Stimulated activated CD8-positive, alpha-beta memory T cell treated with anti-CD3 and anti-CD28 coated beads, Interleukin-7, amount 100 ng/mL, for 48 hours (primary cell): ENCODE measurements at places on chromosomes 13 and 19.

DNA sequence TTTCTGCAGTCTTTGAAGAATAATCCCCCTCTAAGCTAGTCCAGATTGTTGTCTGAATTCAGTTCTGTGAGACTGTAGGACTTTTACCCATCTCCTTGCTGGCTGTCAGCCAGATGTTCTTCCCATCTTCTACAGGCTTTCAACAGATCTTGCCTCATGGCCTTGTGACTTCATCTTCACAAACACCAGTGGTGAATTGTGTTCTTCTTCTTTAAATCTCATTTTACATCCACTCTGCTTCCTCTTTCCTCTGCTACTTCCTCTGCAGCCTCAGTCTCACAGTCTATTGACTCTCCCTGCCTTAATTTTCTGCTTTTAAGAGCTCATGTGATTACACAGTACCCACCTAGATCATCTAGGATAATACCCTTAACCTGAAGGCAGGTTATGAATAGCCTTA lies 859.0 kb upstream of the SLITRK1 start:
- no peak for DNase-seq

DNA sequence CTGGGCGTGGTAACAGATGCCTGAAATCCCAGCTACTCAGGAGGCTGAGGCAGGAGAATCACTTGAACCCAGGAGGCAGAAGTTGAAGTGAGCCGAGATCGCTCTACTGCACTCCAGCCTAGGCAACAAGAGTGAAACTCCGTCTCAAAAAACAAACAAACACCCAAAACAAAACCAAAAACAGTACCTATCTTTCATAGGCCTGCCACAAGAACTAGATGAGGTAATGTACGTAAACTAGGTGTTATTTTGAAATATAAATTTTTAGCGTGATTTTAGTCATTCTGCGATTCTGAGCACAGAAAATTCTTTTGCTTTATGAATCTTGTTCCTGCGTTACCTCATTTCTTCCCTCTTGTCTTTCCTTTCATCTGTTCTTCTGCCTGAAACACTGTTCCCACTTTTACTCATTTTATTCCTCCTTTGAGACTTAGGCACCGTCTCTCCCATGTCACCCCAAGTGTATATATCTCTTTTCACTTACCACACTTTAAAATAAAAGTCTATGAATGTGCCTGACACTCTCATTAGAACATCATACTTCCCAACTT lies 238.2 kb upstream of the HTR2A start:
- DNase-seq = no peak

- DNase-seq = peak; percentile 0
These were observed 96.3 kb downstream of the MYCBP2 start for GRCh38 chr13:77230560-77230959.

DNA sequence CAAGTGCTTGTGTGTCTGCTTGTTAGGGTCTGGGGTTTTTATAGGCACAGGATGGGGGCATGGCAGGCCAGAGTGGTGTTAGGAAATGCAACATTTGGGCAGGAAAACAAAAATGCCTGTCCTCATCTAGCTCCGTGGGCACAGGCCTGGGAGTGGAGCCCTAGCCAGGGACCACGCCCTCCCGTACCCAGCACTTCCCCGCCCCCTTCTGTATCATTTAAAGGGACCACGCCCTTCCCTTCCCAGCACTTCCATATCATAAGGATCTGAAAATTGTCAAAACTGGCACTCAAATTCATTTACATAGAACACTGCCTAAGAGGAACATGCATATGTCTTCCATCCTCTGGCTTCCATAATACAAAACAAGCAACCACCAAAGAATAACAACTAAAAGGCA lies 185.8 kb downstream of the B3GLCT start:
- DNase-seq = no peak

GRCh38 chr19:41195675-41196497 lies 2.9 kb downstream of the CYP2S1 start:
- DNase-seq = no peak

DNA sequence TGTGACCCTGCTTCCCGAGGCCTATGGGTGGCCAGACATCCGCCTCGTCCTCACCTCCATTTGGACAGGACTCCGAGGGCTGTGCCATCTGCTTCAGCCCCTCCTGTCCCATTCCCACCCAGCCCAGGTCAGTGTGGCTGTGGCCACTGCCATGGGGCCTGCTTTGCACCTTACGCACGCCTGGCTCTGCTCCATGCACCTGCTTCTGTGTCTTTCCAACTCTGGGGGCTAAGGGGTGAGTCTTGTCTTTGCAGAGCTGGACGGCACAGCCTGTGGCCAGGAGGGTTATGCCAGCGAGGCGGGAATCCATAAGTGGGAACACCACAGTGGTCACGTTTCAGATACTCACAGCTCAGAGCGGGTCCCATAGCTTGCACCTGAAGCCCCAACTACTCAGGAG lies 5.2 kb upstream of the ZNF554 start:
- no peak for DNase-seq

- DNase-seq = no peak
These were observed 20.9 kb upstream of the KLF2 start for GRCh38 chr19:16303755-16304154.

DNA sequence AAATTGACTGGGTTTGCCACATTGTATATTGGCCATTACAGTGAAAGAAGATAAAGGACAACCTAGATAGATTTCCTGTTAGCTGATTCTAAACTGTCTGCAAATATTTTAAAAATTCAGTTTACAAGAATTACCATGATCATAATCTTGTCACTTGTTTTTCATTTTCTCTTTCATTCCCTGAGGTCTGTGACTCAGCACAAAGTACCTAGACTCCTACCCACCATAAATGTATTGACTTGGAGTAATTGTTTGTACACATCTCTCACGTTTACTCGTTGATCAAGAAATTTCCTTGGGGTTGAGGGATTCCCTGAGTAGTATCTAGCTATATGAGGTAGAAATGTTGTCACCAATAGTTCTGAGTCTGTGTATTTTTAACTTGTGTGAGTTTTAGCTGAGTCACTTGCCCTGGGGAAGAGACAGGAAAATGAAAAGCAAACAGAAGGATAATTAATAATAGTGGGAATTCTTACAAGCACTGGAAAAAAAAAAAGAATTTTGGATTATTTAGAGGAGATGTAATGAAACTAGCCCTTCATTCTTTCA lies 299.2 kb upstream of the DACH1 start:
- no peak for DNase-seq

- no peak for DNase-seq
These were observed 72.4 kb downstream of the COL4A1 start for GRCh38 chr13:110234532-110234931.

DNA sequence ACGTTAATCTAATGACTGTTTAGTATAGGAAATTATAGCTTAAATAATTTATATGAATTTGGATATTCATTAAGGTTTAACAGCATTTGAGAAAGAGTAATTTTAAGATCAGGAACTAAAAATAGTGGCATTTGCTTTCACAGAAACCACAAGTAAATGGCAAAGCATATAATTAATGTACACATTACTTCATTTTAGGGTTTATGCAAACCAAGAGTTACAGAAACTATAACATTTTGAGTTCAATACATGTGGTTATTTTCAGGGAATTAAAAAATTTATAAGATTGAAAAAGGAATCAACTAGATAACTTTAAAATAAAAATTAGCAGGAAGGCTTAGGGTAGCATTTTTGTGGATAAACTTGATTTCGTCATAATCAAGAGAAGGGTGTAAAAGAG lies 151.7 kb upstream of the MIR17HG start:
- no peak for DNase-seq

- DNase-seq = peak; percentile 10
These were observed 81.6 kb downstream of the DPF1 start for GRCh38 chr19:38142176-38143035.

GRCh38 chr19:15618321-15618720 lies 3.3 kb downstream of the CYP4F8 start:
- DNase-seq = no peak

- DNase-seq = no peak
These were observed 219.5 kb downstream of the TEX29 start for GRCh38 chr13:111539791-111540446.

- DNase-seq = peak; percentile 12
These were observed 32.2 kb downstream of the GP6 start for GRCh38 chr19:55005684-55006488.

DNA sequence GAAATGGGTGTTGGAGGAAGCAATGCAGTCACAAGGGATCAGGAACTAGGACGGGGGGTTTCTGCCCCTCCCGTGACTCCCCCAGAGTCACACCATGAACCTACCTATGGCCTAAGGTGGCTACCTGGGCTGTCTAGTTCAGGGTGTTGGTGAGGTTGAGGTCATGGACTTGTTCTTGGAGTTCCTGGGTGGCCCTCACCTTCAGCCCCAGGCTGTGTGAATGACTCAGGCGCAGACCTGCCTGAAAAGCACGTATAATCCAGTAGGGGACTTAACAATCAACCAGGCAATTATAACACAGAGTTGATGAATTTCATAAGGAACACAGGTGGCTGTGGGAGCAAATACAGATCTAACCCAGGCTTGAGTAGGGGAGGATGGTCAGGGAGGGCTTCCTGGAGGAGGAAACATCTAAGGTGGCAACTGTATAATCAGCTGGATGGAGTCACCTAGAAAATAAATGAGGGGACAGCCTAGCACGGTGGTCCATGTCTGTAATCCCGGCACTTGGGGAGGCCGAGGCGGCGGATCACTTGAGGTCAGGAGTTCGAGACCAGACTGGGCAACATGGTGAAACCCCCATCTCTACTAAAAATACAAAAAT lies 25.6 kb upstream of the ADGRE1 start:
- no peak for DNase-seq

GRCh38 chr13:75764251-75764925 lies 128.3 kb downstream of the LMO7 start:
- DNase-seq = no peak

DNA sequence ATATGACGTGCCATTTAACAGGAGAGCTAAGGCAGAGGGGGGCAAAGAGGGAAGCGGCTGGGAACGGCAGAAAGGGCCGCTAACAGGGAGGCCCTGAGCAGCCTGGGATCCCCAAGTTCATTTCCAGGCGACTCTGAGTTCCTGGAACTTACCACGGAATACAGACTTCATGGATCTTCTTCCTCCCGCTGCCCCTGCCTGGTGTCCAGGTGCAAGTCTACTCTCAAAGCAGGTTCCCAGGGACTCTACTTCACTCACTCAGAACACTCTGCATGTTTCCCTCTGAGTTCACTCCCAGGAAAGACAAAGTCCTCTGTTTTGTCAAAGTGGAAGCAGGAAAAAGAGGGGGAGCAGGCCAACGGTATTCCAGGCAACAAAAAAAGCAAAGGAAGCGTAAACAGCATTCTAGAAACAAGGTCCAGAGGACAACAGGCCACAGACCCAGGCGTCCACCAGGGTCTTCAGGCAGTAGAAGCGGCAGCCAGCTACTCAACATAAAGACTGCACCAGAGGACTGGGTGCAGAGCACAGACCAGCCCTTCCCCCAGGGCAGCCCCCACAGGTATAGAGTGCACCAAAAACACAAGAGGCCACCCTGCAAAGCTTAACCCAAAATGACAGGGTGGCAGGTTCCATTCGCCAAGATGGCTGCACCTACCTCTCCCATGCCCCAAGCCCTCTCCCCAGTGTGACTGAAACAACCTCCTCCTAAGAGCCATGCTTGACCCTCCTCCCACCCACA lies 3.0 kb downstream of the MIER2 start:
- DNase-seq = no peak

DNA sequence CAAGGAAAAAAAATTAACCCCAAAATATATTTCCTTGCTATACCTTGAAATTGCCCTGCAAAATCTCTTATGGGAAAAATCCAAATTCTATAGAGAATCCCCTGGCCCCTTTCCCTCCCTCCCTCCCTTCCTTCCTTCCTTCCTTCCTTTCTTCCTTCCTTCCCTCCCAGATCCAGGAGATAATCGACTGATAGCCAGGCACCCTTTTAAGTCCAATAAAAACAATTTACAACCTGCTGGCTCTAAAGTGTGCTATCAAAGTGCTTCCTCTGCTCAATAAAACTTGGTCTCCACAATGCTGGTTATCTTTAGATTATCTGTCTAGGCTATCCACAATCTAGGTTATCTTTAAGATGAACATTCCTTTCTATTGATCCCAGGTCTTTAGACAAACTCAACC lies 83.1 kb upstream of the TUBA3C start:
- DNase-seq = no peak

GRCh38 chr13:108249150-108249549 lies 20.4 kb upstream of the TNFSF13B start:
- no peak for DNase-seq

- DNase-seq = no peak
These were observed 1.6 kb downstream of the MEX3D start for GRCh38 chr19:1566392-1567115.

DNA sequence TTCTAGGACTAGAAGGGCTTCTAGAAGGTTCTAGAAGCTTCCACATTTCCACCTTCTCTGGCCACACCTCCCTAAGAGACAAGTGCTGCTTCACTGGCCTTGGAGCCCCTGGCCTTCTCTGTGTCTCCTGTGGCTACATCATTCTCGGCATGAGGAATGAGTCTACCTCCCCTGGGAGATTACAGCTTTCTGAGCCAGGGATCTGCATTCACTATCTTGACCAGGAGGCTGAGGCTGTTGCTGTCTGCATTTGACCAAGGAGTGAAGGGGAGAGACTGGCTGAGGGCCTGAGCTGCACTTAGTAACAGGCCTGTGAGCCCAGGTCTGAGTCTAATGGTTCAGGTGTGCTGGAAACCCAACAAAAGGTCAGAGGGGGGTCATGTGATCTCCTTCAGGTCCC lies 5.3 kb downstream of the CPAMD8 start:
- no peak for DNase-seq

- DNase-seq = no peak
These were observed 53.2 kb upstream of the ZNF536 start for GRCh38 chr19:30318936-30319335.

- no peak for DNase-seq
These were observed 22.9 kb downstream of the ZNF114 start for GRCh38 chr19:48292798-48293197.

DNA sequence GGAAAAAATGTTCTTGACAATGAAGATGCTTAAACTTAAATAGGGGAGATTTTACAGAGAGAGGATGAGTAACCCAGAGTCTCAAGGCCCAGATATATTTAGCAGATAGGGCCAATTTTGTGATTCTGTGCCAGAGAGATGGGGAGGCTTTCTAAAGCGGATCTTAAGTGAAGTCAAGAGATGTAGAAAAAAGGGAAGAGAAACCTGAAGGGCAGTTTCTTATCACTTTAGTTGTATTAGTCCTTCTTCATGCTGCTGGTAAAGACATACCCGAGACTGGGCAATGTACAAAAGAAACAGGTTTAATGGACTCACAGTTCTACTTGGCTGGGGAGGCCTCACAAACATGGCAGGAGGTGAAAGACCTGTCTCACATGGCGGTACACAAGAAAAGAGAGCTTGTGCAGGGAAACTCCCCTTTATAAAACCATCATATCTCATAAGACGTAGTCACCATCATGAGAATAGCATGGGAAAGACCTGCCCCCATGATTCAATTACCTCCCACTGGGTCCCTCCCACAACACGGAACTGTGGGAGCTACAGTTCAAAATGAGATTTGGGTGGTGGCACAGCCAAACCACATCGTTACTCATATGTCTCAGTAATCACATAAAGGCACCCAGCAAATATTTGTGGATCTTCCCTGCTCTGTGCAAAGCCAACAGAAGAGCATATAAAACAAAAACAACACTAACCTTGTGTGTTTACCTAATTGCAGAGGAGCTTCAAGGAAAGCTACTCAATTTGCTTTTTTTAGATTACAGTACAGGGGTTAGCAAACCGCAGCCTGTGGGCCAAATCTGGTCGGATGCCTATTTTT lies 102.6 kb upstream of the MYCBP2 start:
- peak; percentile 50 for DNase-seq

GRCh38 chr13:113110048-113110851 lies 4.7 kb downstream of the F7 start:
- DNase-seq = no peak

- DNase-seq = no peak
These were observed 15.7 kb upstream of the SCEL start for GRCh38 chr13:77519808-77520207.

- DNase-seq = no peak
These were observed 302.0 kb downstream of the KLF12 start for GRCh38 chr13:73832128-73832588.
